ELF-1 (cell line): ENCODE measurements at places on chromosomes 2 and 18.

- no peak for DNase-seq
Measured at GRCh38 chr2:202113571-202114142, 40.6 kb downstream of the KIAA2012 start.

GRCh38 chr18:67421651-67422050, 94.9 kb downstream of the DSEL start:
- no peak for DNase-seq

- no peak for DNase-seq
Measured at GRCh38 chr2:161839926-161840325, 215.7 kb downstream of the SLC4A10 start.

GRCh38 chr2:206445948-206446347, 2.6 kb downstream of the ADAM23 start:
- DNase-seq, result no peak

GRCh38 chr18:58175786-58176176, 131.8 kb downstream of the NEDD4L start:
- DNase-seq, result no peak

- DNase-seq, result no peak
Measured at GRCh38 chr2:191713837-191714236, 35.9 kb downstream of the NABP1 start.

- no peak for DNase-seq
Measured at GRCh38 chr2:16006537-16007166, 66.3 kb downstream of the MYCN start.

DNA sequence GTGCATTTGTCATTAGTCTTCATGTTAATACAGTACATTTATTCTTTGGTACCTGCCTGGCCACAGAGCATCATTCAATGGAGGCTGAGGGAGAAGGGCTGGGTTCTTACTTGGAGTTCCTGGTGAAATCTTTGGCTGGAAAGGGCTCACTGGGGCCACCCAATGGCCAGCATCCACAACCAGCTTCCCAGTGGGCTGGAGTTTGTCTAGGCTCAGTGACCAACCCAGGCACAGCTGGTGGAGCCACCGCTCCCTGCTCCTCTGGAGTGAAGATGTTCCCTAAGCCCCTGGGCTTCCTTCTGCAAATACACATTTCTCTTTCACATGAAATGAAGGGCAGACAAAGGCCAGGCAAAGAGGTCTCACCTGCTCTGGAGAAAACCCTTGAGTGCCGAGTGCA, 34.4 kb downstream of the EHD3 start:
- DNase-seq, result peak; percentile 31

DNA sequence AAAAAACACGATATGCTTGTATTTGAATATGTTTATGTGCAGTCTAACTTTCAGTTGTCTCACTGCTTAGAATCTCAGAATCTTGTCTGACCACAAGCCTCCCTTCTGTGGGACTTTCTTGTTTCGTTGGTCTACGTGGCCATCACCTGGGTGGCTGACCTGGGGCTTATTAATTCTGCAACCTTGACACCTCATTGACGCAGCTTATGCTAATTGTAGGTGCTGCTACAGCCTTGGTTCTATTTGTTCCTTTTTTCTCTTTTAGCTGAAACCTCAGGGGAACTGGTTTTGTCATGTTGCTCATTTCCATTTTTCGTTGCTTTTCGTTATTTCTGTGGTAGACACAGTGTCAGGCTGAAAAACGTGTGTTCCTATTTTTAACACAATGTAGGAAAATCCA, 273.7 kb downstream of the SLC4A3 start:
- DNase-seq, result no peak

- DNase-seq, result no peak
Measured at GRCh38 chr2:97759727-97760407, 46.5 kb downstream of the ZAP70 start.

GRCh38 chr2:158034198-158034866, 67.3 kb upstream of the UPP2 start:
- DNase-seq, result peak; percentile 76

GRCh38 chr2:26177122-26177521, 4.2 kb downstream of the GAREM2 start:
- DNase-seq, result no peak

GRCh38 chr2:46275995-46276394, 21.2 kb upstream of the EPAS1 start:
- DNase-seq, result peak; percentile 68

GRCh38 chr2:108115868-108116267, 123.9 kb upstream of the SULT1C3 start:
- no peak for DNase-seq

DNA sequence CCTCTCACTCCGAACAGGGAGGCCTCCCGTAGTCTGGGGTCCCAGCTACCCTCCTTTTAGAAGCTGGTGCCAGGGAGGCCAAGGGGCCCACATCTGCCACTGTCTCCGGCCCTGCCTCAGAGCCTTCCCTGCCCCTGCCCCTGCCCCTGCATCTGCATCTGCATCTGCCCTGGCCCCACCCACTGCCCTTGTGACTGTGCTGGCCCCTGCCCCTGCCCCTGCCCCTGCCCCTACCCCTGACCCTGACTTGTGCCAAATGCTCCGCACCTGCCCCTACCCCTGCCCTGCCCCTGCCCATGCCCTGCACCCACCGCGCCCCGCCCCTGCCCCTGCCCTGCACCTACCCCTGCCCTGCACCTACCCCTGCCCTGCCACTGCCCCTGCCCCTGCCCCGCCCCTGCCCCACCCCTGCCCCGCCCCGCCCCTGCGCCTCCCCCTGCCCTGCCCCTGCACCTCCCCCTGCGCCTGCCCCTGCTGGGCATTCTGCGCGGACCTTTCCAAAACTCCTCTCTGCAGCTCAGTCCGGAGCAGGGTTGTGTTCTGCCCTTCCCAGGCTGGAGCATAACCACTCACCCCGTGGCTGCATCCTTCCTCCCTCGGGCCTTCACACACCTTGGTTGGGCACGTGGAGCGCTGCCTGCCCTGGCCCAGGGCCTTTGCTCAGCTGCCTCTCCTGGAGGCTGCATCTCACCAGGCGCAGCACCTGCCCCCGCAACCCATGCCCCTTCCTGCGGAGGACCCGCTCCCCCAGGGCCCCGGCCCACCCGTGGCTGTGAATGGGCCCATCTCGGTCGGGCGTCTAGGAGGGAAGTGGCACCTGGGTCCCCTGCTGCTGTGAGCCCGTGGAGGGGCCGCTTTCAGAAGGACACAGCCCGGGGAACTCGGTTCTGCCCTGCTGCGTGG, 5.4 kb downstream of the SNTG2 start:
- no peak for DNase-seq

GRCh38 chr2:20438334-20439192, 8.3 kb upstream of the RHOB start:
- DNase-seq, result no peak

DNA sequence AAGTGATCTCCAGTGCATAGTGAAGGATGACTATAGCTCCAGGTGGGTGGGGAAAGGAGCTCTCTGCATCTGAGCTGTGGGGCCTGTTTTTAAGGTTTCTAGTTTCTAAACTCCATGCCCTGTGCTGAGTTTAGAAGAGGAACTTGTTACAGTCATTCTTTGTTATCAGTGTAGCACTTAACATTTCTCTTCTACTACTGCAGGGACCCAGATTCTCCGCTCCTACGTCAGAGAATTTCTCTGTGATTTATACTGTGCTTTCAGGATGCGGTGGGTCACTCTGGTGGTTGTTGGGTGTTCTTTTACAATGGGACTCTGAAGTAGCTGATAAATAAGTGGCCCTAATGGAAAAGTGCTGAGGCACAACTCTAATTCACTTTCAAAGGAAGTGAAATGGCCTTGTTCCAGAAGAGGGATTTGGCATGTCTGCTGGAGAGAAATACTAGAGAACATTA, 122.0 kb downstream of the WDSUB1 start:
- no peak for DNase-seq

DNA sequence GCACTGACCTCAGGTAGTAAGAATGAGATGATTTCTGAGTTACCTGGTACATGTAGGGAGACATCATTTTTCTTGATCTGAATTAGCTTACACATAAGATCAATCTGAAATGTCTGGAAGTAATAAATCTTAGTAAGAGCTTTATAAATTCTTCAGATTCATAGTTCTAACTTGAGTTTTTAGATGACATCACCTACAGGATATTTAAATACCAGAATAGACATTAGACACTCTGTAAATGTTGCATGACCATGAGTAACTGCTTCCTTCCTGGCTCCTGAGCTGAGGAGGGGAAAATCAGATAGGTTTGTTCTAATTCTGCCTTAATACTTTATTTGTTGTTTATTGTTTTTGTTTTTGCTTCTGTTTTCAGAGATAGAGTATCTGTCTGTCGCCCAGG, 181.8 kb downstream of the PHLPP1 start:
- DNase-seq, result no peak

GRCh38 chr2:128371248-128371630, 52.6 kb upstream of the HS6ST1 start:
- DNase-seq, result no peak

DNA sequence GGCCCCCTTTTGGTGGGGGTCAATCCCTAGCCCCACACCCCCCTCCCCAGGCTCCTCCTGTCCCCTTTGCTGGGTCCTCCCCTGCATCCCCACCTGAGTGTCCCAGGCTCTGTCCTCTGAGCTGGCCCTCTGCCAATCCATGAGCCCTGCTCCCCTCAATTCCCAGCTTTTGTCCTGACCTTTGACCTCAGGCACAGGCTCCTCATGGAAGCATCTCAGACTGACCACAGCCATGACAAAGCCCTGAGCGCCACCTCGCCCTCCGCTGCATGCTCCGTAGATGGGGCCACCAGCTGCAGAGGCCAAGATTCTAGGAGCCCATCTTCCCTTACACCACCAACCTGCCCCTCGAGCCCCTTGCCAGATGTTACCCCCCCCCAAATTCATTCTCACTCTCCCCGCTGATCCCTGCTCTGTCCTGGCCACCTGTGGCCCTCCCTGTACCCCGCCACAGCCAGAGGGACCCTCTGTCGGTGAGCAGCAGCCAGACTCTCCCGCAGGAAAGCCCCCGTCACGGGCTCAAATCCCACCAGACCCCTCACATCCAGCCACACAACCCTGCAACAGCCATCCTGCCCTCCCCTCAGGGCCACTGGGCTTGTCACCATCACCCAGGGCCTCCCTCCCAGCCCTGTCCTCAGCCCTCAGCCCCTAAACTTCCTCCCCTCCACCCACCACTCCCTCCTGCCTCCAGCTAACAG, 206.0 kb downstream of the MGAT5 start:
- no peak for DNase-seq

DNA sequence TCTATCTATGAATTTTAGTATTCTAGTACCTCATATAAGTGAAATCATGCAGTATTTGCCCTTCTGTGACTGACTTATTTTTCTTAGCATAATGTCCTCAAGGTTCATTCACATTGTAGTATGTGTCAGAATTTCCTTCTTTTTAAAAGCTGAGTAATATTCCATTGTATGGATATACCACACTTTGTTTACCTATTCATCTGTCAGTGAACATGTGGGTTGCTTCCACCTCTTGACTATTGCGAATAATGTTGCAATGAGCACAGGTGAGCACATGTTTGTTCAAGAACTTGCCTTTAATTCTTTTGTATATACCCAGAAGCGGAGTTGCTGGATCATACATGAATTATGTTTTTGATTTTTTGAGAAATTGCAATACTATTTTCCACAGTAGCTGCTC, 187.4 kb upstream of the RBMS1 start:
- DNase-seq, result no peak

DNA sequence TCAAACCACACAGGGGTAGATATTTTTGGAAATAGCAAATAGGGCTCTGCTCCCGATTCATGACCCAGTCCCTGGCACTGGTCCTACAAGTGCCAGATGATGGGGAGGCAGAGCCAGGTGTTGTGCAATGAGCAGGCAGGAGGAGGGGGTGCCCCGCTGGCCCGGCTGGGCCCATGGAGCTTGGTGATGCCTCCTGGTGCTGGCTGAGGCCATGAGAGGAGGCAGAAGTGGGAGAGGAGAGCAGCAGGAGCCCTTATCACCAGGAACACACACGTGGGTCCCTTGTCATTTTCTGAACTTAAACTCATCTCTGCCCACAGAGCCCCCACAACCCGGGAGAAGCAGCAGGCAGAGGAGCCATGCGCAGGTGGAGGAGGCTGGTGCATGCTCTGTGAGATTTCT, 90.5 kb upstream of the MAPK4 start:
- no peak for DNase-seq

DNA sequence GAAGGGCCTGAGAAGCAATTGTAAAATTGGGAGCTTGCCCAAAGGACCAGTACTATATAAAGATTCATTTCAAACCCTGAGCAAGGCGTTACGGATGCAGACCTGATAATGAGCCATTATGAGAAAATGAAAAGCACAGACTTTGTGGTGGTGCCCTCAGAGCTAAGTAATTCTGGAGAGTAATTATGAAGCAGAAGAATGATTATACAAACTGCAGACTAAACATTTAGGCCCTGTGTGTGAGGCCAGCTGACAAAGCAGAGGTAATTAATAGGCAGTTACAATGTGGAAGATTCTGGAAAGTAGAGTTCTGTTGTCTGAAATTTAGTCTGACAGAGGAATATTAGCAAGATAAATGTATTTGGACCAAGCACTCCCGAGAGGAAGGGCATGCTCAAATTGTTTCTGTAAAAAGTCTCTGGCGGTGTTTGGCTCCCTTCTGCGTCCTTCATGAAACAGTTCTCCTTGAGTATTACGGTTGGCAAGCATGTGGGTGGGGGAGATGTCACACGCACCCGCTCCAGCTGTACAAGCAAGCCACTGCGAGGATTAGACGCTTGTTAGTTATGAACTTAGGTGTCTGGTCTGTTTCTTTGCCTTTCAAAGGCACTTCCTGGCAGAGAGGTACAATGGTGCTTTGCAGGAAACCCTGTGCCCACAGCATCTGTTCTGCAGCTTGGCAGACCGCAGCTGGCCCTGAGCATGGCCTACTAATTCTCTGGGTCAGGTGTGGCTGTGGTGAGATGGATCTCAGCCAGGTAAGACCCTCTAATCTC, 45.5 kb downstream of the CDC42EP3 start:
- no peak for DNase-seq

DNA sequence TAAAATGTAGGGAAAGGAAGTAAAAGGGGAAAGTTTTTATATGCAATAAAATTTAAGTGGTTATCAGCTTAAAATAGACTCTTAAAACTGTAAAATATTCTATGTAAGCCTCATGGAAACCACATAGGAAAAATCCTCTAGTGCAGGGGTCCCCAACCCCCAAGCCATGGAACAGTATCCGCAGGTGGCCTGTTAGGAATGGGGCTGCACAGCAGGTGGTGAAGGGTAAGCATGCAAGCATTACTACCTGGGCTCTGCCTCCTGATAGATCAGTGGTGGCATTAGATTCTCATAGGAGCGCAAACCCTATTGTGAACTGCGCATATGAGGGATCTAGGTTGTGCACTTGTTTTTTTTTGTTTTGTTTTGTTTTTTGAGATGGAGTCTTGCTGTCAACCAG, 1409.3 kb upstream of the CDH2 start:
- DNase-seq, result peak; percentile 14

GRCh38 chr2:38207168-38207567, 131.2 kb upstream of the CYP1B1 start:
- DNase-seq, result no peak

GRCh38 chr18:3256693-3257626, 5.0 kb upstream of the MYL12B start:
- DNase-seq, result no peak

GRCh38 chr2:101152272-101153076, 1.3 kb upstream of the TBC1D8 start:
- DNase-seq, result peak; percentile 90

GRCh38 chr2:190589008-190589407, 54.5 kb upstream of the NEMP2 start:
- no peak for DNase-seq
